ENCODE measurements at places on chromosomes 16 and 17.

DNA sequence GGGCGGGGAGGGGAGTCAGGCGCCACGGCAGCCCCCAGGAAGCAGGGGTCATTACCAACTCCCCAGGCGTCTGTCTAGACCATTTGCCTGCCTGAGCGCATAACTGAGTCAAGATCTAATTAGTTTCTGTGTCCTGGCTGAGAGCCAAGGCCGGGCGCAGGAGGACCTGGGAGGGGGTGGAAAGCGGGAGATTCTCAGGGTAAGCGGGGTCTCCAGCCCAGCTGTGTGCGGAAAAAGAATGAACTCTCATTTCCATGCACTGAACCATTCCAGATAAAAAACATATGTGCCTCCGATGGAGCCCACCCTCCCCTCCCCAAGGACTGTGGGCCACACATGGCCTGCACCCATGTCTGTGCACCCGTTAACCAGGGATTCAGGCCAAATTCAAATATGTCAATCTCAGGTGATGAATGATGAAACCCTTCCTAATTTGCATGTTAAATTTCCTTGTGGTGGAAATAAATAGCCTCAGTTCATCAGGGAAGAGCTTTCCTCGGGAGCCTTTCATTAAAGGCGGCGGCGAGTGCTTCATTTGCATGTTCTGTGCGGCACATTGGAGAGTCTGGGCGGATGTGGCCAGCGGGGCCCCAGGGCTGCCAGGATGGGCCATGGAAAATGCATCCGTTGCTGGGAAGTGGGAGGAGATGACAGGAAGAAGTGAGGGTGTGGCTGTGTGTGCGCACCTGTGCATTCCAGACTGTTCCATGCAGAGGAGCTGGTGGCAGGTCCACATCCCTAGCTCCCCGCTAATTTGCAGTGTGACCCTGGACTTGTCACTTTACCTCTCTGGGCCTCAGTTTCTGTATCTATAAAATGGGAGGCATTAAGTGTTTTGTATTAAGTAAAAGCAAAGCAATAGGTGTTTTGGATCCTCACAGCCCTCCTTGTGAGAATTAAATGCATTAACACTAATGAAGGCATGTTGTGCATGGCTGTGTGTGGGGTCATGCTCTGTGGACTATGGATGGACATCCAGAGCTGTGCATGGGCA is 151.1 kb downstream of the SDK2 start:
- DNase-seq: peak; percentile 65

GRCh38 chr17:45288825-45289224 is 26.9 kb upstream of the SPATA32 start:
- DNase-seq: no peak

DNA sequence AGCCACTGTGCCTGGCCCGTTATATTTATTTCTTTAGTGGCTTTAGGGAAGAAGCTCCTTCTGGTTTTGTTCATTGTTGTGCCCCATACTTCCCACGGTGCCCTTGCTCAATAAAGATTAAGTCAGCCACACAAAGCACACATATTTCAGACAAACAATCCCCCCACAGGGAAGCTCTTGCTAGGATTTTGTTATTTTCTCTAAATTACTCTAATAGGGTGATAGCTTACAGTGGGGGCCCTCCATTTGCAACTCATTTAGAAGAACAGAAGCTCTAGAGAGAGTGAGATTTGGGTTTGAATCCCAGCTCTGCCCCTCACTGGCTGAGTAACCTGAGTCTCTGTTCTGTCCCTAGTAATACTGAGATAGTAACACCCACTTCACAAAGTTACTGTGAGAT is 499.9 kb downstream of the GRIN2A start:
- DNase-seq: no peak

DNA sequence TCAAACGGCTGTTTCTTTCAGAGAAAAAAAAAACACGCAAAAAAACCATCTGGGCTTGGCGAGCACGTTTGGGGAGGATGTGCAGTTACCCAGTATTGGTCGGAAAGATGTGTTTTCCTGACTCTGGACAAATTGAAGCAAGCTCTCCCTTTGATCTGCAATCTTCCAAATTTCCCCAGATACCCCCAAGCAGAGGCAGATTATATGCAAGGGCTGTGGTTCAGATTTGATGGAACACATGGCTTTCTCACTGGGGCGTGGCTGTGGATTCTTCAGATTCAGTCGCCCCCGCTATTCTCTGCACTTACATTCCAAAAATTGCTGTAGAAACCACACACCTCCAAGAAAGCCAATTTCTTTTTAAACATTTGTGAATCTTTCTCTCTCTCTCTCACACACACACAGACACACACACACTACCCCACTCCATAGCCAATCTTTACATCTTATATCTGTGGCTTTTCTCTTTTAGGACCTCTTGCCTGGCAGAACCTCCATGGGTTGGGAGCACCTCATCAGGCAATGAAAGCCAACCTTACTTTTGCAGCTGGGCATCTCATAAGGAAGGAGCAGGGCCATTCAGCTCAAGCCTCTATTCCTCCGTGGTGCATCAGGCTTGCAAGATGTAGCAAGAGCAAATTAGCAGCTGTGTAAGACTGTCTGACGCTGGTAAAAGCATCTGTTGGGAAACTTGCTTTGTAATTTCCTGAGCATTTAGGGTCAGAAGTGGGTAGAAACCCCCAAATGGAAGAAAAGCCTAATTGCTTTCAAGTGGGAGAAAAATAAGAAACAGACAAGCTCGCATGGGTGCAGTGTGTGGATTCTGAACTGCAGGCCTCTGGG is 103.9 kb upstream of the FAM20A start:
- DNase-seq: no peak

Measured in NCI-H1105 (cell line).